ENCODE measurements at places on chromosomes 12 and 14.
A peak's percentile ranks its signal among the peaks of the same experiment; 100 is the strongest.

GRCh38 chr12:63779498-63780481, at the start of gene RXYLT1:
RXYLT1 (plus strand) TSS chr12:63779909; CDS start chr12:63779961, 52 bp downstream.
- DNase-seq: peak; percentile 94

DNA sequence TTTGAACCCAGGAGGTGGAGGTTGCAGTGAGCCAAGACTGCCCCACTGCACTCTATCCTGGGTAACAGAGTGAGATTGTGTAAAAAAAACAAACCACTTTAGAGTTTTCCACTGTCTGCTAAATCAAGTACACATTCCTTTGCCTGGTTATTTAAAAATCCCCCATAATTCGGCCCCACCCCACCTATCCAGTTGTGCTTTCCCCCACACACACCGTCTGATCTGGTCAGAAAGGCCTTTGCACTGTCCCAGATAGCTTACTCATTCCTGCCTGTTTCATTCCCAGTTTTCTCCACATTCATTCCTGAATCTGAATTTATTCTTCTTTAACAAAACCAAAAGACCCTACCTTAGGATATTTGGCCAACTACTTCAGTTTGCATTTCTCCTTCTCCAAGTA, 29.5 kb downstream of the NINJ2 start:
- no peak for DNase-seq

DNA sequence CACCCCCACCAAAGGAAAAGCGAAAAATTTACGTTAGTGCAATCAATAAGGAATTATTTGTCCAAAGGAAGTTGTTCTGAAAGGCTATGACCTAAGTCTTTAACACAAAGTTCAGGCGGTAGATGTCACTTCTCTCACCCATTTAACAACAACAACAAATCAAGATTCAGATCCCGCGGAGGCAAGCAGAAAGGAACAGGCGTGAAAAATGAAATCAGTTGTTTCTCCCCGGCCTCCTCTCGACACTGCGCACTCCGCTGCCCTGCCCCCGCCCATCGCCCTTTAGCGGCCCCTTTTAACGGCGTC, 1.4 kb downstream of the DENND5B start:
- no peak for DNase-seq

GRCh38 chr12:76252031-76252430, 96.2 kb downstream of the BBS10 start:
- DNase-seq: no peak

- no peak for DNase-seq
Measured at GRCh38 chr14:36056845-36057244, 119.7 kb downstream of the PTCSC3 start.

- DNase-seq: no peak
Measured at GRCh38 chr14:65849091-65849490, 436.6 kb downstream of the FUT8 start.

GRCh38 chr12:47216150-47216677, 136.5 kb upstream of the AMIGO2 start:
- no peak for DNase-seq

DNA sequence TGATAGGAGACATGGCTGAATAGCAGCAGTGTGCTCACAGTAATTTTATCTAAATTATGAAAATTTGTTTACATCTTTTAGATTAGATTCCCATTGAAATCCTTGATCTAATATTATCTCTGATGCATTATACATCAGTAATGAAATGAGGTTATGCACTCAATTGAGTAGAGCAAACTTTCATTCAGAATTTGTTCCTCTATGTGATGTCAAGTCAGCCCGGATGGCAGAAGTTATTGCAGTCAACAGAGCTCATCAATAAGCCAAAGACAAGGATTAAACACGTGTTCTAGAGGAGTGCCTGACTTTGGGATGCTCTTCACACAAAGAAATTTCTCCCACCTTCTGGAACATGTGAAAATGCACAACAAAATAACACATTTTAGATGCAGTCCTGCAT, 688.8 kb downstream of the TMEM121 start:
- DNase-seq: no peak

- DNase-seq: peak; percentile 38
Measured at GRCh38 chr14:36502558-36503508, 17.2 kb downstream of the NKX2-1 start.

DNA sequence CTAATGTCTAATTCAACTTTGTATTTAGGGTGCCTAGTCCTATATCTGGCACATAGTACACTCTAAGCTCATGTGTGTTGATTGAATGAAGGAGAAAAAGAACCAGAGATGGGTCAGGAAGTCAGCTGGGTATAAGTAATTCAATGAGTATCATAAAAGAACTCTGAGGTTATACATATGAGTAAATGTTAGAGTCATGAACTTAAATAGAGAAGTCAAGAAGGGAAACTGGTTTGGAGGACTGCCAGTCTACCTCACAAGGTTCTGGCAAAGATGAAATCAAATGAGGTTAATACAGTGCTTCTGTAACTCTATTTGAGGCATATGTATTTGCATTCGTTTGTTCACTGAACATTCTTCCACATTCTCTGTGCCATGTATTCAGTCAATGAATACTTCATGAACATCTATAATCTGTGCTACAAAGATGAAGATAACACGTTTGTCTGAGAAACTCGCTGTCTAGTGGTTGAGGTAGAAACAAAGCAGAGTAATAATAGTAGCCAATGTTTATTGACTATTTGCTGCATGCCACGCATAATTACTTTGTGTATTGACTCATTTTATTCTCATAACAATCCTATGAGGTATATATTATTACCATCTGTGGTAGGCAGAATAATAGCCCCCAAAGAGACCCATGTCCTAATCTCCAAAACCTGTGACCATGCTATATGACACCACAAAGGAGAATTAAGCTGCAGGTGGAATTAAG, 88.9 kb downstream of the PTGER2 start:
- DNase-seq: no peak

DNA sequence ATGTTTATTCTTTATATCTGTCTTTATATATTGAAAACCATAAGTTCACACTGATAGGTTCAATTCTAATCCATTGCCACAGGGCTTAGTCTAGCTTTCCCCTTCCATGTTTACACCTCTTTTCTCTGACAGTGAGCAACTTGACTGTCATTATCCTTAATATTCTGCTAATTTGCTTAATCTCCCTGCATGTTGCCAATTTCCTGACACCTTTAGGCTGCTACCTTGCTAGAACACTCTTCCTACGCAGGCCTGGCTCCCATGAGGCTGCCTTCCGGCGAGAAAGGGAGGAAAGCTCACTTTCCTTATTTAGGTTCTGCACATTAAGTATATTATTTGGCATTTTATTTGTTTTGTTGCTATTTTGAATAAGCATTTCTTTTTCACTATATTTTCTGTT, 12.8 kb upstream of the FRS2 start:
- no peak for DNase-seq

DNA sequence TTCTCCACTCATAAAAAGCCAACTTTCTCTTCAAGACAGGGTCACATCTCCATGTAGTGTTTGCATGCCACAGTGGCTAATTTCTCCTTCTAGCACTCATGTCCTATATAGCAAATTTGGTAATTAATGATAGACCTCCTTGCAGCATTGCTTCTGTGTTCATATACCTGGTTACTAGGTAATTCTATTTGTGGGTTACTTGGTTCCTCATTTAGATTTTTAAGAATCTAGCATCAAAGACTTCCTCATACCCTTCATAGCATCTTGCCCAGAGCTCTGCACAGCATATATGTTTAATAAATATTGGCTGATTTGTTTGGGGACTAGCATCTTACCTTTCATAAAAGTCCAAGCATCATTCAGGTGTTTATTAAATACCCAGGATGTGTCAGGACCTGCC, 152.1 kb downstream of the DUSP6 start:
- DNase-seq: no peak

- no peak for DNase-seq
Measured at GRCh38 chr14:73526036-73526984, 10.6 kb upstream of the ACOT1 start.

- no peak for DNase-seq
Measured at GRCh38 chr14:73259837-73260236, 22.5 kb downstream of the PAPLN start.

DNA sequence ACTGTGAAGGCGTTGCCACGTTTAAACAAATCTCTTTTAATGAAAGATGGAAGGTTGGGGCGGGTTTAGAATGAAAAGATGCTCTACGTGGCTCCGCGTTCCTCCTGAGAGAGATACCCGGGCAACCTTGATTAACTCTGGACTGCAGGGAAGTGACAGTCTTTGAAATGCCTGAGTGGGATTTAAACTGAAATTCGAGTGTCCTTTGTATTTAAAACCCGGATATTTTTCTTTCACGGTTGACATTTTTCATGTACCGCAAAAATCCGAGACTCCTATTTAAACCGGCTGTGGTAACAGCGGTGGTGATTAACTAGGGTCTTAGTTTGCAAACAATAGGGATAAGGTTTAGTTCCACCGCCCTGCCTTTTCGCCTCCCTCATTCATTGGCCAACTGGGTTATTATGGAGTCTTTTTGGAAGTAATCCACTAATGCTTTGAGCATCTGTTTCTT, 707 bp downstream of the G2E3 start:
- DNase-seq: peak; percentile 77

DNA sequence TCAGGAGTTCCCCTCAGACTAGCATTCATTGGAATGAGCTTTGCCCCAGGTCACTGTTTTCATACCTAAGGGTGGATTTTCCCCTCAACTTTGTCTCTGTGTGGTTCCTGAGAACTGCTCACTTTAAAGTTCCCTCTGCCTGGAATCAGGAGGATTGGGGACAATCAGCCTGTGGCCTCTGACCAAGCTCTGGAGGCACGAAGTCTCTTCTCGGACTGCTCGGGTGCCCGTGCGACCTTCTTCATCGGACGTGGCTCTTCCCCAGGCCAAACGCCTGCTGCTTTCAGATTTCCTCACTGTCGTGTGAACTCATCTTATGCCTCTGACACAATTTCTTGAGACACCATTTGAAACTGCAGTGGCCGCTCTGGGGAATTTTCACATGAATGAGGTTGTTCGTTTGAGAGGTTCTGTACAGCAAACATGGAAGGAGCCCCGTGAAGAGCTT, 153.7 kb upstream of the PZP start:
- DNase-seq: peak; percentile 47

- DNase-seq: no peak
Measured at GRCh38 chr14:71591231-71591630, 341.0 kb upstream of the RGS6 start.

- DNase-seq: no peak
Measured at GRCh38 chr12:123950476-123951349, 21.9 kb downstream of the CCDC92 start.

- no peak for DNase-seq
Measured at GRCh38 chr12:81417056-81417455, 339.2 kb downstream of the ACSS3 start.

DNA sequence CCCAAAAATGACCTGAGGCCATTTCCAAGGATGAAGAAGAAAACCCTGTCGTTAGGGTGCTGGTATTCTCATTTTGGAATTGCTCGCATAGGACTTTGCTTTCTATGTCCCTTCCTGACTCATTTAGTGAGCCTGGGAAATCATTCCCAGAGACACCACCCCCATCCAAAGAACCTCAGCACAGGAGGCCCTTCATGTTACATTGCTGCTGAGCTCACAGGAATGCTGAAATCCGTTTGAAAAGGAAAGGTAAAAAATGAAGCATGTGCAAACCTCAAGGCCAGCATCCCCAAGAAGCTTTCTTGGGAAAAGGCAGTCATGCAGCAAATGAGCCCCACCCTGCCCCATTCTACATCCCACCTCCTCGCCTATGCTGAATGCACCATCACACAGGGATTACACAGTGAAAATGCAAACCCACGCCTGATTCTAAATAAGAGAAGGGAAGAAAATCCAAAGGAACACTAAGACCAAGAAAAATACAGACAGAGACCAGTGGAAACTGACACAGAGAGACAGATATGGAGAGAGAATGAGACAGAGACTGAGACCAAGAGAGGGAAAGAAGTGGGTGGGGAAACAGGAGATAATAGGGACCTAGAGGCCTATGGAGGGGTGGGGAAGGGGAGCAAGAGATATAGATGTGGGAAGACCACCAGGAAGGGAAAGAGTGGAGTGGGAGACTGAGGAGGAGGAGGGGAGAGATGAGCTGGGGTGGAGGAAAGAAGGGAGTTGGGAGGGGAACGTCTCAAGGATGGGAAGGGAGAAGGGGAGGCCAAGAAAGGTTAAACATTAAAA, 33.5 kb downstream of the NIN start:
- DNase-seq: no peak

- DNase-seq: no peak
Measured at GRCh38 chr12:52606581-52607218, 5.4 kb upstream of the KRT72 start.

DNA sequence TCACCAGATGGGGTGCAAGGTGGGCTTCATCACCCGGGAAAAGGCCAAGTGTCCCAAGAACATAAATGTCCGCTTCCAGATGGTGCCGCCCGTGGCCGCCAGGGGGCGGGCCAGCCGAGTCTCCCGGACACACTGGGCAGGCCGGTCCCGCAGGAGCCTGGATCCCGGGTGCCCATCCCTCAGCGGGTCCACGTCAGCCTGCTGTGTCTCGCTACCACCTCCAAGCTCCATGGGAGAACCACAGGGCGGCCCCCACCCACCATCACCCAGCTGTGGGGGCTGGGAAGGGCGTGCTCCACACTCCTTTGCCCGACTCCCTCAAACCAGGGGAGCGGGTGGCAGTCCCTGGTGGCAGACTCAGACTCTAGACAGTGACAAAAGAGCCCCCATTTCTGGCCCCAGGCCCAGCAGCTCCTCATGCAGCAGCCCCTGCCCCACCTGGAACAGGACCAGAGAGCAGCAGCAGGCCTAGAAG, 22.0 kb upstream of the NUDT14 start:
- peak; percentile 90 for DNase-seq

DNA sequence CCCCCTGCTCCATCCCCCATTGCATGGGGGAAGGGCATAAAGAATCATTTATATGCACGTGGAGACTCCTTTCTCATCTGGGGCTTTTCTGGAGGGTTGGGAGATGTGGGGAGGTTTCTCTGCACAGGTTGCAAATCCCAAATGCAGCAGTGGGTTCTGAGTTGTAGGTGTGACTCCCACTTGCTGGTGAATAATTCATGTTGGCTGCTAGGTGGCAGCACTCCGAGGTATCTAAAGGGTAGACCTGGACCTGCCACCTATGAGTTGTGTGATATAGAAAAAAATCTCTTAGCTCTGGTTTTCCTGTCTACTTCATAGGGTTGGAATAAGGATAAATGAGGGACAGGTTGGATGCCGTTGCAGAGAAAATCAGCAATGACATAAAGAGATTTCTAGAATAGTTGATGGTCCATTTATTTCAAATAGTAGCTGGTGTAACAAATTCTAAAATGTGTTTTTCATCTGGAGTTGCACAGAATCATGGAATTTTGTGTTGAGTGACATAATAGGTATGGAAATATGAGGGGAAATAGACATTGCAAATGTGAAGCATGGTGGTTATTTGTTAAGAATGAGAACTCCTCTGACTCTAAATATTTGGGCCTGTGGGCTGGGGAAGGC, 4.6 kb downstream of the MARCHF9 start:
- DNase-seq: no peak

GRCh38 chr14:91394105-91395081, 23.2 kb downstream of the CCDC88C start:
- peak; percentile 74 for DNase-seq

- peak; percentile 13 for DNase-seq
Measured at GRCh38 chr14:62308891-62309290, 546.7 kb downstream of the SNAPC1 start.

GRCh38 chr12:132711080-132711843, 620 bp downstream of the PGAM5 start:
- DNase-seq: peak; percentile 26
